Caco-2 (cell line): ENCODE measurements at places on chromosomes 12 and 14. TPM values are rescaled to one million over a fixed set of nuclear protein-coding genes. Genes with fewer than 3 reads are reported as not detected.

DNA sequence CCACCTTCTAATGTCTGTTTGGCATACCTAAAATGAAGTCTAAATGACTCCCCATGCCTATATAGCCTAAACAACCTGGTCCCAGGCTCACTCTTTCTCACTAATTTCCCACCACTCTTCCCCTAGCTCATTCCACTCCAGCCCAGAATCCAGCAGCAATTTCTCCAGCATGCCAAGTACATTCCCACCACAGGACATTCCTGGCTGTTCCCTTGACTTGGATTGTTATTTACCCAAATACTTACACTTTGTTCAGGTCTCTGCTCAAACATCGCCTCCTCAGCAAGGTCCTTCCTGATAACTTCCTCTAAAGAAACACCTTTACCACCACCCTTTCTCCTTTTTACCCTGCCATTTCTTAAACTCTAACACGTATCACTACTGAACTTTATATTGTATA, 743.4 kb downstream of the RPS29 start:
- DNase-seq = no peak
- no peaks in the 10 kb centered on the region for H3K36me3 ChIP-seq
- H3K4me1 ChIP-seq = peaks cover 3% of the 10 kb centered on the region; the same call in 1 of the 2 replicates
- no peak overlapping the region for H3K4me3 ChIP-seq

DNA sequence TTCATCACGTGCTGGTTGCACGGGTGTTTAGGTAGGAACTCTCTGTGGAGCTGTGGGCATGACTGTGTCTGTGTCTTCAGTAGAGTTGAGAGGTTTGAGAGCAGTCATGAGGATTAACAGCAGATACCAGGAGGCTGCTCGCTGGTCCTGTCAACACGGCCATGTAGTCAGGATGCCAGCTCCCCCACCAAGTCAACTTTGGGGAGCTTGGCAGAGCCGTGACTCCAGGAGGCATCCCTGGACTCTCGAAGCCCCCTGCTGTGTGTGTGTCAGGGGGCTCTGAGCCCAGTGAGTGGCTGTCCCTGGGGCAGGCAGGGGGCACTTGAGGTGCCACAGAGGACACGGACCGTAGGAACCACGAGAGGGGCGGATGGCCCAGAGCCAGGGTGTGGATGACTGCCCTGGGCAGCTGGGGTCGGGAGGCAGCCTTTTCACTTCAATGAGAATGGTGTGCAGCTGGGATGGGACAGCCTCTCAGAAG, 7.2 kb upstream of the GPR132 start:
- no peak for DNase-seq
- H3K4me1 ChIP-seq = peaks cover 4% of the 10 kb centered on the region; the same call in 1 of the 2 replicates
- H3K36me3 ChIP-seq = no peaks in the 10 kb centered on the region
- H3K27ac ChIP-seq = no peak overlapping the region
- no peaks in the 10 kb centered on the region for H3K27me3 ChIP-seq
- no peak overlapping the region for H3K4me3 ChIP-seq

- peaks cover 15% of the 10 kb centered on the region for H3K4me1 ChIP-seq
- no peaks in the 10 kb centered on the region for H3K27me3 ChIP-seq
- no peak overlapping the region for H3K4me3 ChIP-seq
- no peak overlapping the region for H3K27ac ChIP-seq
Measured at GRCh38 chr12:26278666-26279065, 83.3 kb downstream of the SSPN start.

- H3K4me3 ChIP-seq = no peak overlapping the region
- no peak for DNase-seq
- no peaks in the 10 kb centered on the region for H3K36me3 ChIP-seq
- H3K27me3 ChIP-seq = no peaks in the 10 kb centered on the region
- no peaks in the 10 kb centered on the region for H3K4me1 ChIP-seq
Measured at GRCh38 chr12:73181244-73181643, 909.1 kb downstream of the TRHDE start.

The CHGA gene
- total RNA-seq = not detected in 2 replicates

- H3K4me3 ChIP-seq = no peak overlapping the region
- DNase-seq = no peak
- no peaks in the 10 kb centered on the region for H3K4me1 ChIP-seq
- no peak overlapping the region for H3K27ac ChIP-seq
Measured at GRCh38 chr12:102964872-102965271, 7.4 kb downstream of the ASCL1 start.

GRCh38 chr12:102958073-102958829, 777 bp downstream of the ASCL1 start:
- H3K27me3 ChIP-seq = peaks cover 6% of the 10 kb centered on the region
- H3K4me3 ChIP-seq = peak overlapping the region; percentile 24
- no peak overlapping the region for H3K27ac ChIP-seq
- no peak for DNase-seq
- no peaks in the 10 kb centered on the region for H3K4me1 ChIP-seq
- H3K36me3 ChIP-seq = no peaks in the 10 kb centered on the region

DNA sequence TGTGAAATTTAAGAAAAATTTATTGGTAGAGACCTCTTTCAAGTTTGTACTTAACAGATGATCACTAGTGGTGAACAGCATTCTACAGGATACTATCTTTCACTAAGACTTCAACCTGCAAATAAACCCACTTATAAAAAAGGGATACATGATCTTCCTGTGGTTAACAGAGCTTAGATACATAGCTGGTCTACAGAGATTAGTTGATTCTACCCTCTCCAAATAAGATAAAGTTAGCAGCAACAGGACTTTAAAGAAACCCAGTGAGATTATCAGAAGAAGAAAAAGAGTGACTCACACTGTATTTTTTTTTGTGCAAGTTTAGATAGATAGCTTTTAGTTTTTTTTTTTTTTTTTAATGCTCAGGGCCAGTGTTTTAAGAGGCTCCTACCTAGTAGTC, 34.5 kb downstream of the USP44 start:
- DNase-seq = no peak
- H3K4me3 ChIP-seq = no peak overlapping the region
- peak overlapping the region; percentile 64 for H3K27ac ChIP-seq
- no peaks in the 10 kb centered on the region for H3K27me3 ChIP-seq
- no peaks in the 10 kb centered on the region; the same call in 1 of the 2 replicates for H3K36me3 ChIP-seq

DNA sequence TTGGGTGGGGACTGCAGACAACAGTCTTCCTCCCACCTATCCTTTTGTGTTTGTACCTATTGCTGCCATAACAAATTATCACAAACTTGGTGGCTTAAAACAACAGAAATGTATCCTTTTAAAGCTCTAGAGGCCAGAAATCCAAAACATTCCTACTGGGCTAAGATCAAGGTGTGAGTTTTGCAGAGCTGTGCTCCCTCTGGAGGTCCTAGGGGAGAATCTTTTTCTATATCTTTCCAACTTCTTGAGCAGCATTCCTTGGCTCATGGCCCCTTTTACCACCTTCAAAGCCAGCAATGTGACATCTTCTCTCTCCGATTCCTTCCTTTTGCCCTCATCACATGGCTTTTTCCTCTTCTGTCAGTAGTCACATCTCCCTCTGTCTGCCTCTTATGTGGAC, 190.6 kb downstream of the TTC8 start:
- no peaks in the 10 kb centered on the region for H3K36me3 ChIP-seq
- no peaks in the 10 kb centered on the region for H3K27me3 ChIP-seq
- H3K27ac ChIP-seq = no peak overlapping the region
- H3K4me1 ChIP-seq = peaks cover 6% of the 10 kb centered on the region
- no peak for DNase-seq
- H3K4me3 ChIP-seq = no peak overlapping the region

DNA sequence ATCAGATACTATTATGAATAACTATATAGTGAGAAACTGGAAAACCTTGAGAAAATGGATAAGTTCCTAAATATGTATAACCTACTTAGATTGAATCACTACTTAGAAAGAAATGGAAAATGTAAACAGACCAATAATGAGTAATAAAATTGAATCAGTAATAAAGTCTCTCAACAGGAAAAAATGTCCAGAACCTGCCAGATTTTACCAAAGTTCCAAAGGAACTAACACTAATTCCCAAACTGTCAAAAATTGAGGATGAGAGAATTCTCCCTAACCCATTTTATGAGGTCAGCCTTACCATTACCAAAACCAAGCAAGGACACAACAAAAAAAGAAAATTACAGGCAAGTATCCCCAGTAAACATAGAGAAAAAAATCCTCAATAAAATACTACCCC, 272.0 kb downstream of the RPAP3 start:
- DNase-seq = no peak
- no peaks in the 10 kb centered on the region for H3K27me3 ChIP-seq
- H3K27ac ChIP-seq = no peak overlapping the region

DNA sequence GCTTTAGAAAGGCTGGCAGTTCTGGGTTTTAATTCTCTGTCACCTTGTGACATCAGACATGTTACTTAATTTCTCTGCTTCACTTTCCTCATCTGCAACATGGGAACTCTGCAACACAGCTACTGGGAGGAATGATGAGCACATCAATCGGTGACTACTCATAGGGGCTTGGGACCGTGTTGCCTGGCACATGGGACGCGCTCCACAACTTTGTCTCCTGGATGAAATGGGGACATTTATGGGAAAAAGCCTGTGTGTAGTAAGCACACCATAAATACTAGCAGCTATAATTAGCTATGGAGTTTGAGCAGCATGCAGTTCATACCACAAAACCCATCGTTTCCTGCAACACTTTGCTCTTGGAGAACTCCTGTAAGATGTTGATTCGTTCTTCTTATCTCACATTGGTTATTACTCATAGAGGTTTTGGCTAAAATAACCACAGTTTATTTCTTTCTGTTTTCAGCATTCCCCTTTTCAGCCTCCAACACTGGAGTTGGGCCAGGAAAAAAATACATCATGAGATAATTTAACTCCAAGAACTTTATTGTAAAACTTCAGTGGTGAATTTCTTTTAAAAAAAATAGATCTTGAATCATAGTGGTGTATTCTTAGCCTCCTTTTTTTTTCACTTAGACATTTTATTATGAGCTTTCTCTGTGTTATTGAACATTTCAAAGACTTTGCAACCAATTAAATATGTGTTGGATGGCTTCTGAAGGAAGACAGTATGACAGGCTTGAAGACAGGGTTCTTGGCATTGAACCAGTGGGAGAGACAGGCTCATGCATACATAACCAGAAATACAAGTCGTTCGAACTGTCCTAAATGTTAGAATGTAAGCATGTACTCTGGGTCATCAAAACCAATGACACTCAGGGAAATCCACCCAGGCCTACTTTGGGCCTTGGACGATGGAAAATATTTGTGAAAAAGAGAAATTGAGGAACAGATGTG, 72.7 kb downstream of the RIN3 start:
- H3K4me1 ChIP-seq = no peaks in the 10 kb centered on the region
- no peak for DNase-seq
- no peak overlapping the region for H3K27ac ChIP-seq

The FBLN5 gene
- 9.2 and 13.9 TPM in 2 replicates for total RNA-seq

DNA sequence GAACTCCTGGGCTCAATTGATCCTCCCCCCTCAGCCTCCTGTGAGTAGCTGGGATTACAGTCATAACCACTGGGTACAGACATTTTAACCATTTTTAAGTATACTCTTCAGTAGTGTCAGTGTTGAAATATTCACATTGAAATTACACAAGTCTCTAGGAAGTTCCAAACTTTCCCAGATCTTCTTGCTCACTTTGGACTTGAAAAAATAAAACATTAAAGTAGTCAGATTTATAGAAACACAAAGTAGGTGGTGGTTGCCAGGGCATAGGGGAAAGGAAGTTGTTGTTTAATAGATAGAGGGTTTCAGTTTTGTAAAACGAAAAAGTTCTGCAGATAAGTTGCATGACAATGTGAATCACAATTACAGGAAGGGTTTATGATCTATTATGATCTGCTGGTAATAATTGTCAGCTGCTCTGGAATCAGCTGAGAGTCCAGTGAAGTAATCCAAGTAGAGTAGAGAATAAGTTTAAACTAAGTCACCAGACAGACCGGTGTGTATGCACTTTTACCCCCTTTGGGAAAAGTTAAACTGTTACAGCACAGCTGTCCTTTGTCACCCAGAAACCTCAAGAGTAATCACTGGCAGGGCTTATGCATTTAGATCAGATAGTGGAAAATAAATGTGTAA, 27.4 kb downstream of the PCNX1 start:
- H3K4me3 ChIP-seq = no peak overlapping the region
- no peaks in the 10 kb centered on the region for H3K27me3 ChIP-seq
- no peaks in the 10 kb centered on the region for H3K36me3 ChIP-seq

- no peak for DNase-seq
- no peaks in the 10 kb centered on the region for H3K36me3 ChIP-seq
- no peak overlapping the region for H3K27ac ChIP-seq
- no peak overlapping the region for H3K4me3 ChIP-seq
- H3K27me3 ChIP-seq = no peaks in the 10 kb centered on the region
Measured at GRCh38 chr12:70398862-70399261, 32.8 kb downstream of the KCNMB4 start.

DNA sequence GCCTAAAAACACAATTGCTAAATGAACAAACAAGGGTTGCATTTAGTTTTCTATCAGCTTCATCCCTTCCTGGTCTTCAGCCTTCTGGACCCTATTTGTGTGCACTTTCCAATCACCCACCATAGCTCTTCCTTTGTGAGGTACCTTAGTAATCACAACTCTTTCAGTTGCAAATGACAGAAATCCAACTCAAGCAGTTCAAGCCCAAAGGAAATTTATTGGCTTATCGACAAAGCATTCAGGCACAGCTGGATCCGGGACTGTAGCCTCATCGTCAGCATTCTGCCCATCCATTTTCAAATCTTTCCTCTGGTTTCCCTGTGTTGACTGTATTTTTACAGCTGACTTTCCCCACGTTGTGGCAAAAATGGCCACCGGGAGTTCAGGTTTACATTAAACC, 148.6 kb upstream of the VASH1 start:
- no peaks in the 10 kb centered on the region for H3K27me3 ChIP-seq
- no peaks in the 10 kb centered on the region for H3K4me1 ChIP-seq
- no peak overlapping the region for H3K4me3 ChIP-seq
- no peak overlapping the region for H3K27ac ChIP-seq
- no peak for DNase-seq

The HCAR2 gene
- total RNA-seq = 0.16 and 0.18 TPM in 2 replicates

The TCL1B gene
- total RNA-seq = not detected in 2 replicates

GRCh38 chr12:81329085-81329484, 251.2 kb downstream of the ACSS3 start:
- no peaks in the 10 kb centered on the region for H3K27me3 ChIP-seq
- no peak overlapping the region for H3K4me3 ChIP-seq
- no peak overlapping the region for H3K27ac ChIP-seq
